ENCODE measurements at places on chromosomes 2 and 18. TPM values are rescaled to one million over a fixed set of nuclear protein-coding genes. Genes with fewer than 3 reads are reported as not detected.

DNA sequence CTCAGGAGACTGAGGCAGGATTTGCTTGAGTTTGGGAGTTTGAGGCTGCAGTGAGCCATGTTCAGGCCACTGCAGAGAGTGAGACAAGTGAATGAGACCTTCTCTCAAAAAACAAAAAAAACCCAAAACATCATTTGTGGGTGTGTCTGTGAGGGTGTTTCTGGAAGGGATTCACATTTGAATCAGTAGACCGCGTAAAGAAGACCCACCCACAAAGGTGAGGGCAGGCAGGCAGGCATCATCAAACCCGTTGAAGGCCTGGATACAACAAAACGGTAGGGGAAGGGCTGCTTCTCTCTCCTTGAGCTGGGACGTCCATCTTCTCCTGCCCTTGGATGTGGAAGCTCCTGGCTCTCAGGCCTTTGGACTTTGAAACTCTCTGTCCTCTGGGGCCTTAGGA is 25.4 kb downstream of the CDKL4 start:
- no peak for DNase-seq

- no peak for DNase-seq
Observed at GRCh38 chr2:225600865-225601264, 201.4 kb downstream of the NYAP2 start.

DNA sequence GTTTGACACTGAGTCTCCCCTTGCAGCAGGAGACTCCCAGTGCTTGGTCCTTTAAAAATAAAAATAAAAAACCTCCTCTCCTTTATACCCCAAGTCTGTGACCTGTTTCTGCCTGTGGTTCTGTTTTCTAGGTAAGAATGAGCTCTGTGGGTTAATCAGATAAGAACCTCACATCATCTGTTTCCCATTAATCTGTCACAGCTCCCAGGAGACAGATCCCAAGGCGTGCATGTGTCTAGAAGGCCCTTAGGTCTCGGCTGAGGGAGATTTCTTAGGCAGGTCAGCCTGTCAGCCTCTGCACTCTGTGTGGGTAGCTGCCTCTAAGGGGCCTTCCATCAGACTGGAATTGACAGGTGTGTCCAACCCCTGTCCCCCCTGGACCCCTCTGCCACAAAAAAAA is 80.7 kb downstream of the FHOD3 start:
- no peak for DNase-seq

- no peak for DNase-seq
Observed at GRCh38 chr18:59569390-59569791, 127.8 kb downstream of the CCBE1 start.

GRCh38 chr2:182186132-182186735 is 200.6 kb downstream of the PPP1R1C start:
- no peak for DNase-seq

The ITGA6 gene
- total RNA-seq = 42.0 TPM

The KIF1A gene
- 2.0 TPM for total RNA-seq

The DNAH7 gene
- 0.11 TPM for total RNA-seq
